ENCODE measurements at places on chromosomes 5 and 9.

DNA sequence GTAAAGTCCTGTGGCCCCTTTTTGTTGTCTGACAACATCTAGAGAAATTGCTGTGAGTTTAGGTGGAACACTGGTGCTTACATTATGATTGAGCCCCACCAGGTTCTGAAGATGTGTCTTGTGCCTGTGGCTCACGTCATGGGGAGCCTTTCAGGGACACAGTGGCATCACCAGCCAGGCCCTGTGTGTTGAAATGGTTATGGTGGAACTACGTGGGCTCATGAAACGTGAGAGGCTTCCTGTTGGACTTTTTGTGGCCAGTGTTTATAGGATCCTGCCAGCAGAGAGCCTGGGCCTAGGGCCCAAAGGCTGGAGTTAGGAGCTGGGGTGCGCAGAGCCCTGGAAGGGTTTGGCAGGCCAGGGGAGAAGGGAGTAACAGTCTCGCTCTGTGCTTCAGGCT lies 46.8 kb downstream of the TENT4A start:
- no peak for DNase-seq

DNA sequence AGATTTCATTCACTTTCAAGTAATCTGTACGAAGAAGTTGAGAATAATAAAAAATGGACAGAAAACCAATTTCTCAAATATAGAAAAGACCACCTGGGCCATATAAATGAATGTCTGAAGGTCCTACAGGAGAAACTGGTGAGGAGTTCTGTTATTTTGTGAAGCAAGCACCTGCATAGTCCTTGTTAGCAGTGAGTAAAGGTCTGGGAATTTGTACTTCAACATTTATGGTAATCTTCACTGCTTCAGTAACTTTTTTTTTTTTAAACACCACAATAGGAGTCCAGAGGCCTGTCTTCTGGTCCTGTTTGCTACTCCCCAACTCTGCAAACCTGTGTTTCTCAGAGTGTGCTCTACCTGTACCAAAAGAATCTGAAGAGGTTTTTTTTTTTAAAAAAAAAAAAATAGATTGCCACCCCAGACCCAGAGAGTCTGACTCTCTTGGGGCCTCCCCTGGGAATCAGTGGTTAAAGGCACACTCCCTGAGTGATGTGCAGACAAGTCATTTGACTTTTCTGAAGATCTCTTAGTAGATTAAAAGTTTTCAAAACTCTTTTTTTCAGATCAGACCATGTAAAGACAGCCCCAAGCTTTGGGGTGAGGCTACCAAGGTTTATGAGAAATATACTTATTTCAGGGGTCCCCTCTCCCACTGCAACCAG lies 55.5 kb downstream of the FAM81B start:
- DNase-seq: no peak

DNA sequence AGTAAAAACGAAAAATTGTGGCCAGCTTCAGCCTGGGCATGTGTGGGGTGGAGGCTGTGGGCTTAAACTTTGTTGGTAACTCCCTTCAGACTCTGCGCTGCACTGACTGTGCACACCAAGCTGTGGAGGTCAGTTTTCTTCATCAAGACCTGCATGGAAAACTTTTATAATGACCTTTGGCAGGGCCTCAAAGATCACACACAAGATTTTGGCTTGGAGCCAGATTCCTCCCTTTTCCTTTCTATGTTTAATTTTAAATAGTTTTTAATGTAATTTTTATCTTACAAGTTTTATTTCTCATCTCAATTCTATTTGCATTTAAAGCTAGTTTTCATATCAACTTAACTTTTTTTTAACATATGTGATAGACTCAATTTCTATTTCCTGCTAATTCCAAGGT lies 1211.1 kb upstream of the CDH18 start:
- DNase-seq: no peak

GRCh38 chr5:66157046-66157445 lies 12.9 kb downstream of the SREK1 start:
- DNase-seq: no peak

DNA sequence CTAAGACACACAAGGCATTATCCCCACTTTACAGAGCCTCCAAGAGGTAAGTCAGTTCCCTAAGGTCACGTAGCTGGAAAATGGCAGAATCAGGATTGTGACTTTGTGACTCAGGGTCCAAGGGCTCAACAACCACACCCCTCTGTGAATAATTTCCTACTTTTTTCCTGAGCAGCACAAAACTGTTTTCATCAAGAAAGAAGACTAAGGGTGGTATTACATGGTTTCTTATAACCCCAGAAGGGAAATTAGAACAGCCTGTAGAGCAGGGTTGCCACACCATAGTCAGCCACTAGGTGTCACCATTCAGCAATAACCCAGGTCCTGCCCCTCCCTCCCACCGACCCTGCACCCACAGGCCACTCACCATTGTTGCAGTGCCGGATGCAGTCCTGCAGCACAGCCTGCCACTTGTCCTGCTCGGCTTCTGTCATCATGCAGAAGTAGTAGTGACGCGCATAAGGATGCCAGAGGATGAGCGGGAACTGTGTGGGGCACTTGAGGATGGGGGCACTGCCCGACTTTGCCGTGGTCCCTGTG lies 72.1 kb downstream of the LRSAM1 start:
- peak; percentile 12 for DNase-seq

DNA sequence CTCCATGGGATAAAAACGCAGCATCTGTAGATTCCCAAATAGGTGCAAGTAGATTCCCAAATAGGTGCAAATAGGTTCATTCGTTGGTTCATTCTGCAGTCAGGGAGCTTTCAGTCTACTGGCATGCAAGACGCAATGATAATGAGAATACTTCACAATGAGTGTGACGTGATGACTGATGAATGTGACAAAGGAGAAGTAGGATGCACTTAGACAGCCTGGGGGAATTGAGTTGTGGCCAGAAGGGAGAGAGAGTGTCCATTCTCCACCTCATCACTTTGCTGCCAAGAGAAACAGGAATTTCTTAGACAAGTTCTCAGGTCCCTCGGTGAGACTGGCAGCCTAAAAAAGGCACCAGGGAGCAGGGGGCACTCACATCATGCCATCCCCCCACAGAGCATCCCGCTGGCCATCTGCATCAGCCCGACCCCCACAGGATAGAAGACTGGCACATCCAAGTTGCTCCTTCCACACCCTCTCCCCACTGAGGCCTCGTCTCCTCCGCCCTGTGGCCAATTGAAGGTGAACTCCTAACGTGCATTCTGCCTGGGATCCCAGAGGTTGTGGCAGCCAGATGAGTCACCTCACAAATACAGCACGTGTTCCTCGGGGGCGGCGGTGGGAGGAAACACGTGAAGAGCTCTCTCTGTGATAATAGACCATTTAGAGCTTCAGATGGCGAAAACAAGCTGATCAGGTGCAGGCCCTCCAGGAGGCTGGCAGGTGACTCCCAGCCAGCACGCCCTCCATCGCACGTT lies 19.9 kb upstream of the KCNIP1 start:
- no peak for DNase-seq

- DNase-seq: no peak
Observed at GRCh38 chr9:99948896-99949295, 42.4 kb downstream of the STX17 start.

GRCh38 chr5:36535859-36536615 lies 70.4 kb upstream of the SLC1A3 start:
- DNase-seq: no peak

DNA sequence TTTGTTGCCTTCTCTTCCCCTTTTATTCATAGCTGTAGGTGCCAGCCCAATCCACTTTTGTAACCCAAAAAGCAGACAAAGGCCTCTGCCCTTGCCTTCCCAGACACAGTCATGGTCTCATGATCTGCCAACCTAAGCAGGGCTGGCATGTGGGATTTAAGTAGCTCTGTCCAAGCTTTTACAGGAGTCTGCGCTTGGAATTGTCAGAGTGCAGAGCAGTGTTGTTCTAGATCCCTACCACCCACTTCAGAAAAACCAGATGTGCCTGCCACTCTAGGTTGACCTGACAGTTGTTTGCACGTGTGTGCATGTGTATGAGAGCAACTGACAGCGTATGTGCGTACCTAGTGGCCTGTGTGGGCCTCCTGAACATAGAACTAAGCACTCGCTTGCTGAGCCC lies 87.8 kb upstream of the SPRY4 start:
- DNase-seq: no peak

DNA sequence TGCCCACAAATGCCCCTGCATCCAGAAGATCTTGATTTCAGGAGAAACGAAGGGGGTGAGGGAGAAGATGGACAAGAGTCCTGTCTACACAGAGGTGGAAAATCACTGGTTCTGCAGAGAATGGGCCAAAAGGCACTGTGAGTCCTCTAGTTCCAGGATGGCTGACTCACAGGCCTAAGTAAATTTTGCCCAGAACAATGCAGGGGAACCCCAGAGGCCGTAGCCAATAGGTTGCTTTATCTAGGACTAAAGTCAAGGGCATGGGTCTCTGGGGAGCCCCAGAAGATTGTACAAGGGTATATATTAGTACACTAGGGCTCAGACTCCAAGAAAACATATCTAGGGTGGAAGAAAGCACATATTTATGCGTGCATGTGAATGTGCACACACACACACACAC lies 98.0 kb downstream of the SLIT3 start:
- no peak for DNase-seq

DNA sequence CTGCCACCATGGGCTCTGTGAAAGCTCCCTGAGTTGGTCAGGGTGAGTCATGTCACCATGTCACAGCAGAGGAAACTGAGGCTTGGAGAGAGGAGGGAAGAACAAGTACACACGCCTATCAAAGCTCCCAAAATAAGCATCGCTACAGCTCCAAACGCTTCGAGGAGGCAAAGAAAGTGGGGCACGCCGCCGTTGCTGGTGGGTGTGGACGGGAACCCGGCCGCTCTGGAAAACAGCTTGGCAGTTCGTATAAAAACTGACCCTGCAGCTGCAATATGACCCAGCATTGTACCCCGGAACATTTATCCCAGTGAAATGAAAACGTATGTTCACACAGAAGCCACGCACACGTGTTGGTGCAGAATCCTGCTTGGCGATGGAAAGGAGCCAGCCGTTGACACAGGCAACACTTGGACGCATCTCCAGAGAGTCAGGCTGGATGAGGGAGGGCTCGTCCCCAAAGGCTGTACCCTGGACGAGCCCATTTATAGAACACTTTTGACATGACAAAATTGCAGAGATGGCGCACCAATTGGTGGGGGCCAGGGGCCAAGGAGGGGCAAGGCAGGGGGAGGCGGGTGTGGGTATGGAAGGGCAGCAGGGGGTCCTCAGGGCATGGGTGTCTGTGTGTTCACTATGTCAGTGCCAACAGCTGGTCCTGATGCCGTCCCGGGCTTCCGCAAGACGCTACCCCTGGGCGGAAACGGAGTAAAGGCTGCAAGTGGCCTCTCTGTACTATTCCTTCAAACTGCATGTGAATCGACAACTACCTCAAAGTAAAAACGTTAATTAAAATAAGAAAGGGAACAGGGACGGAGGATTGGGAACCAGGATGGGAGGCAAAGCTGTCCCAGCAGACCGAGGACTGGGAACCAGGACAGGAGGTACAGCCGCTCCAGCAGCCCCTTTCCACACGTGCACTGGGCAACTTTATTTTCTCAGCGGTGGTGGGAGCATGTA lies 173.0 kb downstream of the OLFM1 start:
- no peak for DNase-seq

DNA sequence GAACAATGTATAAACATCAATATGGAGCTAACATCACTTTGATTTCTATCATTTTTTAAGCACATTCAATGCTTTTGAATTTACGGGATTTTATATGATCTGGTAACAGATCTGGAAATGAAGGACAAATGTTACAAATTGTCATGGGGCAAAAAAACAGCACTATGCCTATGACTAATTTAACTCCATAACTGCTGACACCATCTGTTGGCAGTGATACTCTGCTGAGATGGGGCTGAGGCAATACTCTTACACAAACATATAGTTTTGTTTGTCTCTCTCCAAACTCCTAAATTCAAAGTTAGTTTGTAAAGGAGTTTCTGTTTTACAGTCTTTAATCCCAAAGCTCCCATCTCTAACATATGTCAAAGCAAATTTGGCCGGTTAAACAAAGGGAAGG lies 132.5 kb upstream of the FER start:
- DNase-seq: no peak

- DNase-seq: no peak
Observed at GRCh38 chr9:130233587-130233945, 32.0 kb upstream of the HMCN2 start.

- no peak for DNase-seq
Observed at GRCh38 chr5:94751460-94751859, 133.0 kb downstream of the SLF1 start.

- no peak for DNase-seq
Observed at GRCh38 chr9:34797367-34797766, 87.4 kb upstream of the CCL21 start.

GRCh38 chr5:95102687-95103086 lies 182.2 kb downstream of the MCTP1 start:
- DNase-seq: no peak

DNA sequence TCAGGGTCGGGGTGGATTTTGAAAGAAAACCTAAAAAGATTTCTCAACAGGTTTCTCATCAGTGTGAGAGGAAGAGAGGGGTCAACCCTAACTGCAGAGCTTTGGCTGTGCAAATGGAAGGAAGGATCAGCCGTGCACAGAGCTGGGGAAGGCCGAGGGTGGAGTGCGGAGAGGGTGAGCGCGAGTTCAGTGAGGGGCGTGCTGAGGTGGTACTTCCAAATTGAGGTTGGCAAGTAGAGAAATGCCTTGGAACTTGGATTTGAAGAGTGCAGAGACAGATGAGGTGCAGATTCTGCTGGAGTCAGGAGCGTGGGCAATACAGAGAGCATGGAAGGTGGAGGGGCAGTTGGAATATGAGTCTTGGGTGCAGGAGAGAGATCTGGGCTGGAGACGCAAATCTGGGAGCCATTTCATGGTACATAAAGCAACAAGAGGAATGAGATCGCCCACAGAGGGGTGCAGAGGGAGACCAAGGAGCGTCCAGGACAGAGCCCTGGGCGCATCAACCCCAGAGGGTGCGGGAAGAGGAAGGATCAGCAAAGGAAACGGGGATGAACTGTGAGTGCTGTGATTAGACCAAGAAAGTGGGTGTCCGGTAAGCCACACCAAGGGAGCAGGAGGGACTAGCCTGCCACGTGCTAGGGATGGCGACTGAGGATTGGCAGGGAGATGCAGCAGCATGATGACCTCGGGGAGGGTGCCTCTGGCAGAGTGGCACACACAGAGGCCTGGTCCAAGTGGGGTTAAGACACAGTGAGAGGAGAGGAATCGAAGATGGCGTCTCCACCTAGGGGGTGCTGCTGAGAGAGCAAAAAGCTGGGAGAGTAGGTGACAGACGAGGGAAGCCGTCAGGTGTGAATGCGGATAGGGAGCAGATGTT lies 105.8 kb downstream of the ADAMTS2 start:
- no peak for DNase-seq

GRCh38 chr5:26495437-26495836 lies 542.9 kb downstream of the CDH9 start:
- DNase-seq: no peak

DNA sequence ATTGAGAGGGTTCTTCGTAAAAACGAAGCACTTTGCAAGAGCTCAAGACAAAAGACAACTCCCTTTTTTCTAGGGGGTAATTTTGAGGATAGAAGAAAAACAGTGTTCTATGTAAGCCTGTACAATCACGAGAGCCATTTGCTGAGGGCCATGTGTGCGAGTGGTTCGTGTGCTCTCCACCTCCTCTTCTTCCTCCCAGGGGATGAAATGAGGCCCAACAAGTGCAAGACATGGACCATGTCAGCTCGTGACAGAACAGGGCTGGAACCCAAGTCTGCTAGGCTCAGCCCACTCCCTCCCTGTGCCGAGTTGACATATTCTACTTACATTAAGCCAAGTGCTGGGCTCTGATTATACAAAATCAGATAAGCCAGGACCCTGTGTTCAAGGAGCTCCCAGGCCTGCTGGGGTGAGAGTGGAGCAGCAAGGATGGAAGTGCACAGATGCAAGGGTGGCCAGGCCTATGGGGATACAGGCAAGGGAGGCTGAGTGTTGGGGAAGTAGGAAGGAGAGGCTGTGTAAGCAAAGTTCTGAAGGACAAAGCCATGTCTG lies 97.9 kb upstream of the MSX2 start:
- no peak for DNase-seq

Data from GM12864 (cell line).